ENCODE measurements at places on chromosomes 3 and 15.

GRCh38 chr3:27125821-27126501 is 243.2 kb downstream of the NEK10 start:
- no peak for DNase-seq

DNA sequence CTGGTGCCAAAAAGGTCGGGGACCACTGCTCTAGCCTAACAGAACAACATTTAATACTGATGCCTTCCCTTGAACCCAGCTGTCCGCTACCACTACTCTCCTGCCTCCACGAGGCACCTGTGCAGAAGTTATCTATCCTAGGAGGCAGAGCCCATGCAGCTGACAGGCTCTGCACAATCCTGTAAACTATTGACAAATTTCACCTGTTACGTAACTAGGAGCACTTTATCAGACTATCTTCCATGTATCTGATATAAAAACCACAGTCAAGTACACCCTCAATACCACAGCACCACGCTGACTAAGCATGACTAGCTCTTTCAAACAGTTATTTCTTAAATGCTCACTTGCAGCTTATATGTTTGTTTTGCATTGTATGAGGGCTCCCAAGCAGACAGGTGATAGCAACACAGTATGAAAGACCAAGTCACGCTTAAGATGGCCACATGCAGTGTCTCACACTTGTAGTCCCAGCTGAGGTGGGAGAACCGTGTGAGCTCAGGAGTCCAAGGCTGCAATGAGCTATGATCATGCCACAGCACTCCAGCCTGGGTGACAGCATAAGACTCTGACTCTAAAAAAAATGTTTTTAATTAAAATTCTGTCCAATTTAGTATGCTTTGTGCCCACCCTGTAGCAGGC is 4.5 kb upstream of the IL17RC start:
- no peak for DNase-seq

DNA sequence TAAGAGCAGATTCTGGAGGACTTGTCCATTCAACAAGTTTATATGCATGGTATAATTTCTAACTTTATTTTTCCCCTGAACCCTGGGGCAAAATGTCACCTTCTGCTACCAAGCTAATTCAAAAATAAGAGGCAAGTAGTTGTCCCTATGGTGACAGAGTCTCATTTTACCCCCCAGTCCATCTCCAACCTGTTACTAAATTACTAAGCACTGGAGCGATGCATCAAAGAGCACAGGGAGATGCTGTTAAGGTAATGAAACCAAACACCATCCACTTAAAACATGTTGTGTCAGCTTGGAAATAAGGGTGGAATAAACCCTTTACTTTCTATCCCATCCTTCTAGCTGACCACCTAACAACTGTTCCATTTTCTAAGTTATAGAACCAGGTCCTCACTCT is 417.4 kb upstream of the ATP11B start:
- DNase-seq, result no peak

GRCh38 chr15:61861962-61862361 is 198.3 kb downstream of the VPS13C start:
- DNase-seq, result no peak

DNA sequence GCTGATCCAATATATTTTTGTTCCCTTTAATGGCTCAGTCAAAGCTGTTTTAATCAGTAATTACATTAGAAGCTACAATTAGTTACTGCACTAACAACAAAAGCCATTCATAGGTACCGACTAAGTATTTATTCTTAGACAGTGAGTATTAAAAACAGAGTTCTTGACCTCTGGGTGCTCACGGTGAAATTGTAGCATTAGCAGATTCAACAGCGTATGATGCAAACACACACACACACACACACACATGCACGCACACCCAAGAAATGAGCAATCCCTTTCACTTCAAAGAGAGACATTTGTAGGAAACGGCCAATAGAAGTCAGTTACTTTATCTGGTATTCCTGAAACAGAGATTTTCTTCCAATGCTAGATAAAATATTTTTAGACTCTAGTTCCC is 27.0 kb upstream of the MITF start:
- DNase-seq, result no peak

- DNase-seq, result no peak
These were observed 151.2 kb downstream of the SERPINI1 start for GRCh38 chr3:167886690-167887089.

GRCh38 chr3:186931532-186932280 is 1.4 kb downstream of the ST6GAL1 start:
- no peak for DNase-seq

- peak; percentile 96 for DNase-seq
These were observed 8.0 kb upstream of the FAM107A start for GRCh38 chr3:58585005-58585786.

DNA sequence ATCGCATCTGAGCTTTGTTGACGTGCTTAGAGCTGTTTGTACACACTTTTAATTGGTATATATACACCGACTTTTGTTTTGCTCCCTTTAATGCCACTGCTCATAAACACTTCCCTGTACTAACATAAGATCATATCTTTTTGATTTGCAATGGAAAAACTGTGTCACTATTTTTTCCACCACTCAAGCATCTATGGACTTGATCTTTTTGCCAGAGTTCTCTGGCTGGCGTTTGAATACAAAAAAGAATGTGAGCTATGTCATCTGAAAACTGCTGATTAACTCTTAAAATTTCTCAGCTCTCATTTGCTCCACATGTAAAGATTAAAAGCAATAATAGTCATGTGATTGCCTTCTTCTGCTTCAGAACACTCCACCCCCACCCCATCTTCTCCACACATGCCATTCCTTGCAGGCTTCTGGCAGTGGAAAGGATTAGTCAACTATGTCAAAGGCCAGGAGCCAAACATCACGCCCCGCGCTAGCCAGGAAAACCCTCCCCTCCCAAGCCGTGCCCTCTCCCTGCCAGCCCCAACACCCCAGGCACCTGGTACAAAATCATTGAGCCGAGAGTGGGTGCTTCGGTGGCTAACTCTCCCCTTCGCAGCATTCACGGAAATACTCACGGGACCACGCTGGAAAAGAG is 123.4 kb upstream of the MEF2A start:
- peak; percentile 92 for DNase-seq

DNA sequence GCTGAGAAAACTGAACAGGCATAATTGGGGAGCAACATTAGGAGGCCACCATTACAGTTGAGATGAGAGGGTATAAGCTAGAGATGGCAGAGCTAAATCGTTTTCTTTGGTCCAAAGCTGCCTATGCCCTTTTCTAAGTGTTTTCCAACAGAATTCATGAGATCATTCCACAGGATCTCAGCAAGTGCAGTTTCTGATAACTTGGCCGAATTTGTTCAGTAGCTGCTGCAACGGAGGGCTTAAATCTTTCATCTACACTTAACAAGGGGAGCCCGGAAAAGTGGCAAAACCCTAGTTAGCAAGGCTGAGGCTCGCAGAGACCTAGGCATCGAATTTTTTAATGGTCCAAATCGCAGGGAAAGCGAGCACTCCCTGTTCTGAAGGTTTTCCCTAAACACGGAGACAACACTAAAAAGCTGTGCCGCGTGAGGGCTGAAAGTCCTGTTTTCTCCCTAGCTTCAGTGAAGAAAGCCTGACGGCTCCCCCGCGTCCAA is 531 bp upstream of the BLOC1S6 start:
- DNase-seq, result no peak

DNA sequence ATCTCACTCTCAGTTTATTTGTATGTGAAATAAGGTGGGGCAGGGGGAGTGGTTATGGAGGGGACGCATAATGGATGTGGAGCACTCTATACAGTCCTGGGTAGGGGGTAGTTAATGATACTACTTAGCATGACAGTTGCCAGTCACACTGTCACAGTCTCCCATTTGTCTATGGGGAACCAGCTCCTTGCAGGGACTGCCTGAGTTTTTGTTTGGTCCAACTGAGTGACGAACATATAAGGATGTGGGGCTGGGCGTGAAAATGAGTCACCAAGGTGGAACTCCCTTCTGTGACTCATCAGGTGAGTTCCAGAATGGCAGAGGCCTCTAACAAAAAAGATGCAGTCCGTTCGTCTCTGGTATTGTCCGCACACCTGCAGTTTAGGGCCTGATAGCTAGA is 235.3 kb upstream of the ST8SIA2 start:
- DNase-seq, result no peak

GRCh38 chr15:93213281-93213680 is 124.3 kb upstream of the RGMA start:
- no peak for DNase-seq

DNA sequence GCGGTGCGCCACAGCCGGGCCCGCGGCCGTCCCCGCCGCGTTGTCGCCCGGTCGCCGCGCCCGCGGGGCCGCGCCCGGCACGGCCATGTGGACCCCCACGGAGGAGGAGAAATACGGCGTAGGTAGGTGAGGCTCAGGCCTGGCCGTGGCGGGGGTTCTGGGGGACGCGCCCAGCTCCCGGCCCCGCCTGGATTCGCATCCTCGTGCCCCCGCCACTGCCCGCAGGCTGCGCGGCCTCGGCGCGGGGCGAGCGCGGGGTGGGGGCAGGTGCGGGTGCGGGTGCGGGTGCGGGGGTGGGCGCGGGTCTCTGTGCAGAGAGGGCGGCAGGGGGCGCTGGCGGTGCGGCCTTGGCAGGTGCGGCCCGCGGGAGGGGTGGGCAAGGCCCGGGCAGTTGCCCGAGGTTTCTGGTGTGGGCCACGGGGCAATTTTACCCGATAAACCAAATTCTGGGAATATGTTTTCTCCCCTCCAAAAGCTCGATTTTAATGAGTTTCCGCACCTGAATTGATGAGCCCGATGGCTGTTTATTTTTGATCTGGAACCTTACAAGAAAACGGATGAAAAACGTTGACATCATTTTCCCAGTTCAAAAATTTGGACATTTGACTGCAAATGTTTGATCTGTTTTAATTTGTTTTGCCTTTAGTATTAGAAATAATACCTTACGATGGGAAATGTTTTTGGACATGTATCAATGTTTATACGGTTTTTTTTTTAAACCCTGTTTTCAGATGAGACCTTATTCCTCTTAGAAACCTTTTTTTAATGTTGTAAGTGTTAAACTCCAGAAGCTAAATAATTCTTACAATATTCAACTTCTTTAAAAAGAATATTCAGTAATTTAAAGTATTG is 678 bp downstream of the DOCK3 start:
- DNase-seq, result no peak

DNA sequence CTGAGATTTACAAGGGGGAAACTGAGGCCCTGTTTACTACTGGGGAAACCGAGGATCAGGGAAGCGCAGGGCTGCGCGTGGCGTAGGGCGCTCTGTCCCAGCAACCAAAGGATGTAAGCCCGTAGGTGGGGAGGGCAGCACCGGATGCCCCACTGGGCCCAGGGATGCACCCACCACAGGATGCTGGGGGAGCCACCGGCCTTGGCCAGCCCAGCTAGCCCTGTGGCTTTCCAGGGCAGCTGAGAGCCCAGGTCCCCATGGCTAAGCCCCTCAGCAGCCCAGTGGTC is 33.4 kb downstream of the RPN1 start:
- DNase-seq, result no peak

DNA sequence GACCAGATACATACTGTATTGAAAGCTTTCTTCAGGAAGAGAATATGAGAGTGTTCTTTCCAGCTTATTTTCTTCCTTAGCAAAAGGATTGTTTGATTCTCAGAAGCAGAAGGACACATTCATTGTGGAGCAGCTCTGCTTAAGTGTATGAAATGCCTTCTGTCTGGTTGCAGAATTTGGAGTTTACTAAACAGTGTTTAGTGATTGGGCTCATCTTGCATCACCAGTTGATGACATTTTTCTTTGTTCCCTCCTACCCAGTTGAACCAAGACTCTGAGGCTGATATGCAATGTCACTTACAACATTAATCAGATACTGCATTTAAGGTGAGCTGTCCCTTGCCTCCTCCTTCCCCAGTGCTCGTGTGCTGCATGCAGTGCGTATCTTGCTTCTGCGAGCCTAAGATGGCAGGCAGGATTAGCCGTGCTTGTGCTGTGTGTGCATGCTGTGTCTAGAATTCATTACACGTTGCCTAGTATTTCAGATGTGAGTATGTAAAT is 18.4 kb downstream of the ZBTB38 start:
- DNase-seq, result no peak

DNA sequence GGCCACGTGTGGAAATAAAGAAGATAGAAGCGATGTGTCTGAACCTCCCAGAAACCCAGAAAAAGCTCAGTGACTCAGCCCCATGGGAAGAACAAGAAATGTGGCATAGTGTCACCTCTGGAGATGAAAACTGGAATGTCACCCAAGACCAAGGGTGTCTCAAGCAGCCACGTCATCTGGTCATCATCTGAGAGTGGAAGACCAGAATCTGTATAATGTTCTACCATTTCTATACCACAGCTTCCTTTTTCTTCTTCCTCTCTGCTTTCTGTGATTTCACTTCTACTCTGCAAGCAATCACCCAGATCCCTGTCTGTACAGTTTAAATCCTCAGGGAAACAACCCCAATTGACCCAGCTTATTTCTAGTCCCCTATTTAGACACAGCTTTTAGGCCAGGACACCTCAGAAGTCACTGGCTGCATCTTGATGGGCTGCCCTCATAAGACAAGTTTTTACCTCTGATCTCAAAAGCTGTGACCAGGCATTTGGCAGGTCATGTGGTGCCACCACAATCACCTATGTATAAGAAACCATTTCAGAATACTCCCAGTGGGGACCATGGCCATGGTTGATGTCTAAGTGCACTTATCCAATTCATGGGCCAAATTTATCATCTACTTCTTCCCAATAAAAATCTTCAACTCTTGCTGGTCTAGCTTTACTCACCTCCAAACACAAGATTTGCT is 278.5 kb upstream of the UMPS start:
- DNase-seq, result no peak

DNA sequence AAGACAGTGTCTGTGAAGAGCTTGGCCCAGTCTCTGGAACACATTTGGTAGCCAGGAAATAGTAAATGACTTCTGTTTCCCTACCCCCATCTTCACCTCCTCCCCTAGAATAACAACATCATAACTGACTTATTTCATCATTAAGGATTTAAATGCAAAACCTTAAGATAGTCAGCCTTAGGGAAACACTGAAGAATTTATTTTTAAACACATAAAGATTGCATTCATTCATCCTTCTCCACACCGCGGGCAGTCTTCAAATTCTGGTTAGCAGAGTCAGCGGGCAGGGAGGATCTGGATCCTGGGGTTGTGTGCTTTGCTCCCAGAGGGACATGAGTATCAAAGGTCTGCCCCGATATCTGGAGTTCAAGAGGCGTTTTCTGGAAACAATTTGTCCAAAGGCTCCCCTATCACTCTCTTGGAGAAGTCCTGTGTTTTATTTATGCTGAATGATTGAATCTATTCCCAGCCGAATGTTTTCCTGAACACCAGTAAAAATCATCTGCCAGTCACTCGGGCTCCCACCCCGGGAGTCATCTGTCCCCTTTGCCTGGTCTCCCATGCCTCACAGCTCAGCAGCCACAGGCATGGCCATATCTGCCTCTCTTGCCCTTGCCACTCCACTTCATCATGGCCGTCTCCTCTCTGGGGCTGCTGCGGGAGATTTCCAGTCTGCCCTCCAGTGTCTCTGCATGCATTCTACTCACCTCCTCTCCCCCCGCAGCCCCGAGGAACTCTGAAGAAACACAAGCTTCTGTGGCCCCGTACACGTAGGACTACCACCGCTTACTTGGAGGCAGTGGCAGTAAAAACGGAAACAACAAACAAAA is 234.7 kb upstream of the CTDSPL start:
- DNase-seq, result no peak
